ENCODE measurements at places on chromosomes 2 and 18.
A peak's percentile ranks its signal among the peaks of the same experiment; 100 is the strongest.

- no peak for DNase-seq
Measured at GRCh38 chr2:135617501-135618015, 86.3 kb downstream of the R3HDM1 start.

DNA sequence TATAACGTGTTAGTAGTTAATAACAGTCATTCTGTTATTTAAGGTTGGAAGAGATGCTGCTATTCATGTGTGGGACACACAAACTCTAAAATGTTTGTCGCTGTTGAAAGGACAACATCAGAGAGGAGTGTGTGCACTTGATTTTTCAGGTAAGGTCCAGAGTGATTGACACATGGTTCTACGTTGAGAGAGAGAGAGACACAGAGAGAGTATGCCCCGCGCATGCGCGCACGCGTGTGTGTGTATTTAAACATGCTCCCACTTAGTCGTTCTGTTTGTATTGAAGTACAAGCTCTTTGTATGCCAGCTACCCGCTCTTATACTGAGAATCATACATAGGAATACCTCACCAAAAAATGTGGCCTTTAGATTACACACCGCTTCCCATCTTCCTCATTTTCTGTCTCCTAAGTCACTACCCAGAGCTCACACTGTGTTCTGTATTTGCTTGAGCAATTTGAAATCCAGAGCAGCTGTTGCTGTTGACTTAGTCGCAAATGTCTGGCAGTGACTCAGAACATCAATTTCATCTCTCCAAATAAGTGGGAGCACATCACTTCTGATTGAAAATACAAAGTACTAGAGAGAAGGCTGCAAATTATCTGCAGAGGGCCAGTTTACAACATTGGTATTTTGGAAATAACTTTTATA is 148.1 kb downstream of the EML6 start:
- no peak for DNase-seq

DNA sequence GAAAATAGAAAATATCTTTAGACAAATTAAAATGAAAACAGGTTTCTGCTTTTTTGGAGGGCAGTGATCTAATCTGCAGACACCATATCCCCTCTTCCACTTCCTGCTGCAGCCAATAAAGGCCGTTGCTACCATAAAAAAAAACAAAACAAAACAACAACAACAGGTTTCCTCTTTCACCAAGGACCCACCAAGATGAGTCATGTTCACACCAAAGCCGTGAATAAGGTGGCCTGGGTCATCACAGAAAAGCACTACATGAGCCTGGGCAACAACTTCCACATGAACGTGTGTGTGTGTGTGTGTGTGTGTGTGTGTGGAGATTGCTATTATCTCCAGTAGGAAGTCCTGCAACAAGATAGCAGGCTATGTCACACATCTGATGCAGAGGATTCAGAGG is 24.8 kb upstream of the TFCP2L1 start:
- DNase-seq: no peak

GRCh38 chr18:2642771-2643170 is 12.8 kb upstream of the SMCHD1 start:
- DNase-seq: no peak

DNA sequence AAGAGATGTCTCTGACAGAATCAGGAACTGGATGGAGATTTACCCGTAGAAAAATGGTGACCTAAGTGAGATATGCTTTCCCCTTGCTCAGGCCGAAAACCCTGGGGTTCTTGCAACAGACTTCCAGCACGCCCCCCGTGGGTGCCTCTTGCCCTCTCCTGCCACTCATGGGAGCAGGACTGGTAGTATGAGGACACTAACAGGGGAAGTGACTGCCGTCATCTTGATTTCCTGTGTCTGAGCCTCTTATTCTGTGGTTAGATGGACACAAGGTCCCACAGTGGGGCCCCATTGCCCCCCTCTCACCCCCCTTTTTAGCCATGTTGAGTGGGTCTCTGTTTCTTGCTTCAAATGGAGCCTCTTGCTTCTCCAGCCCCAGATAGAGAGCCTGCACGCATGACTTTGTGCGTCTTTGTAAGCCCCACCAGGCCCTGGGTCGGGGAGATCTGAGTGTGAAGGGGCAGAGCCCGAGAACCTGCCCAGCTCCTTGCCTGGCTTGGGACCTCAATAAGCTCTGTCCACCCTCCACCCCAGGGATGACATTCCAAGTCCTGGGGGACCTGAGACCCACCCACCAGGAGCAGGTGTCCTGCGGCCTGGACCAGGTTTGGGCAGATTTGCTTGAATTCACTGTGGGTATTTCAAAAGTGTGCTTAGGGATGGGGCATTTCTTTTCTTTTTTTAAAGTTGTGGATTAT is 12.6 kb downstream of the GNLY start:
- DNase-seq: no peak

DNA sequence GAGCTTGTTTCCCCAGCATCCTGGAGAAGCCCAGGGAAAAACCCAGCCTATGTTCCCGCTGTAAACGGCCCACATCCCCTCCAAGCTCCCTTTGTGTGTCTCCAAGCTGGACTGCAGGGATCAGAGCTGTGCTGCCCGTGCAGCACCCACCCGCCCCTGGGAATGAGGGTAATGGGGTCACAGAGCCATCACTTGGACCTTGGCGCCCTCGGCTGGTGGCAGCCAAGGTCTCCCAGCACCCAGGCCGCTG is 670 bp upstream of the INPP5D start:
- no peak for DNase-seq

- no peak for DNase-seq
Measured at GRCh38 chr2:44358503-44358902, 2.8 kb downstream of the PREPL start.

DNA sequence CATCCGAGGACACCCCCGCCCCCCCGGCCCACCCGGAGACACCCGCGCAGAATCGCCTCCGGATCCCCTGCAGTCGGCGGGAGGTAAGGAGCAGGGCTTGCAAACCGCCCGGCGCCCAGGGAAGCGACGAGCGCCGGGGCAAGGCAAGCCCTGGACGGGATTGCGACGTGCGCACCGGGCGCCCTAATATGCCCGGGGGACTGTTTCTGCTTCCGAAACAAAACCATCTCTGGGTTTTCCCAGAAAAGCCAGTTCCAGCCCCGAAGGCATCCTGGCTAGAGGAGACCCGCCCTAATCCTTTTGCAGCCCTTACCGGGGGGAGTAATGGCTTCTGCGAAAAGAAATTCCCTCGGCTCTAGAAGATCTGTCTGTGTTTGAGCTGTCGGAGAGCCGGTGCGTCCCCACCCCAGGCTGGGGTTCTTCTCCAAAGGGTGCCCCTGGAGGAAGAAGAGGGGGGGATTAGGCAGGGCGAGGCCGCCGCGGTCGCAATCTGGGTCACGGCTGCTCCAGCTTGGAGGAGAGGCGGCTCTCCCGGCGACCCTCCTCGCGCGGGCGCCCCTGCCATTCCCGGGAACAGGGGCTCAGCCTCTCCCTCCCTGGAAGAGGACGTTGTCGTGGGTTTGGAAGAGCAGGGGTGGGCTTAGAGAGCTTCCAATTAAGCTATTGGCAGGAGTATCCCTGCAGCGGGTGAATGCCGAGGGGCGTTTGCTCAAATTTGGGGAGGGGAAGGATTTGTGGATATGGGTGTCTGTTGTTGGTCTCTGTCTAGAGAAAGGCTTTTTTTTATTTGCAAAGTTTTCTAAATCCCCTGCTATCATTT is 521 bp downstream of the MYCN start:
- DNase-seq: no peak

DNA sequence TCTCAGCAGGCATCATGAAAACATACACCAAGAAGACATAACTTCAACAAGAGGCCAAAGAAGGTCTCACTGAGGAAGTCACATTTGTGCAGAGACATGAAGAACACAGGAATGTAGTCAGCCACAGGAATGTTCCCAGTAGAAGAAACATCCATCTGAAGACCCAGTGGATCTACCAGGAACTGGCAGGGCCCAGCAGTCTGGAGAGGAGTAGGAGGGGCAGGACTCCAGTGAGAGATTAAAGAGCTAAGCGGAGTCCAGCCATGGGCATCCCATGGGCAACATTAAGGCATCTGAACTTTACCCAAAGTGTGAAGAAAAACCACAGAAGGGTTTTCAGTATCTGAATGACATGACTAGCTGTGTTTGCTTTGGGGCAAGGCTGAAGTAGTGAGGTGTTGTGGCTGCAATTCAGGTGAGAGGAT is 103.1 kb downstream of the UPP2 start:
- no peak for DNase-seq

DNA sequence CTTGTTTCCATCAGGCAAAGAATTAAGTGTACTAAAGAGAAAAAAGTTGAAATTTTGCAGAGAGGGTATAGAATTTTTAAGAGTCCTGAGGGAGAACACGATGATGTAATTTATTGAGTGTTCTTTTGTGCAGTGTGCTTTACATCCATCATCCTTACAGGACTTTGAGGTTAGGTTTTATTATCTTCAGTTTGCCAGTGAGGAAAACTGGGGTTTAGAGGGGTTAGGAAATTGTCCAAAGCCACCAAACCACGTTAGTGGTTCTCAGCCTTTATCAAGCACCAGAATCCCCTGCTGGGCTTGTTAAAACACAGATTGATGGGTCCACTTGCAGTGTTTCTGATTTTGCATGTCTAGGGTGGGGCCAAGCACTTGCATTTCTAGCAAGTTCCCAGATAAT is 277.5 kb downstream of the KCNS3 start:
- DNase-seq: no peak

DNA sequence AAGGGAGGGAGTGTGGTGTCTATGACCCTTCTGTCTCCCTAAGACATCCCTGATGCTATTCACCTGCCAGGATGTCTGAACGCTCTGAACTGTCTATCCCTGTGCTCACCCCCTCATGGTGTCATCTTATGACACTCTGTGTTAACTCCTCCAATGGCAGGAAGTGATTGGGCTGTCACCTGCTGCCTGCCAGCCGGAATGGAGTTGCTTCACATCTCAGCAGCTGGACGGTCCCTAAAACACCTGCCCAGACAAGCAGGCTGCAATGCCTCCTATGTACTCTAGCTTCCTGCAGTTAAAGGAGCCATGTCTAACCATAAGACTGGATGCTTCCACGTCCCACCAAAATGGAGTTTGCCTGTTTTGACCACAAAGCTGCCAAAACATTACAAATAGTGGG is 99.9 kb downstream of the CPO start:
- DNase-seq: no peak

DNA sequence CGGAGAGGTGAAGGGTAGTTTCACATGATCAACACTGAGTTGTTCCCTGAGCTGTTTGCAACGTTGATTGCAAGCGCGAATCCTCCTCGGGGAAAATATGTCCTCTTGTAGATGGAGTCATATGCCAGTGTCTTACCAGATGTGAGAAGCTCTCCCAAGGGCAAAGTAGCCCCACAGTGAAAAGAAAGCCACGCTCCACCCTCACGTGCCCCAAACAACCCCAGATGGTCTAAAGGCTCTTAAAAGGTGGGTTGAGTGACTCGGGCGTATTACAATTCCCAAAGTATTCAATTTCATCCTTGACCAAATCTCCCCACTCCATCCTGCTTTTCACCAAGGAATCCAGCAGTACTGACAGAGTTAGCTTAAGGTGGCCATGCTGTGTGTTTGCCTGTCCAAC is 332.1 kb upstream of the SOX11 start:
- DNase-seq: no peak

DNA sequence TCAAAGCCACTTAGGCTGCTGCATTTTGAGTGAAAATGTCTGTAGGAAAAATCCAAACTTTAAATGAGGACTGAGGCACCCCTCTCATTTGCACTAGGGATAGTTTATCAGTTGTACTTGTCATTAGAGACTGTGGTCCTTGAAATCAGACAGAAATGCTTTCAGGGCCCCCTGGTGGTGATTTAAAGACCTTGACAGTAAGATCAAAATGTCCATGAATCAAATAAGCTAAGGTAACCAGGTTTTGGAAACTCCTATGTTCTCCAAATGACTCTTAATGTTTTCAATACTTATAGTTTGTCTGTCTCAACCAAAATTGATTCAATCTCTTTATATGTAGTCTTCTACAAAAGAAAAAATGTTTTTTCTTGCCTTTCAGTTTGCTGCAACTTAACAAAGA is 28.8 kb upstream of the DDX18 start:
- peak; percentile 20 for DNase-seq

DNA sequence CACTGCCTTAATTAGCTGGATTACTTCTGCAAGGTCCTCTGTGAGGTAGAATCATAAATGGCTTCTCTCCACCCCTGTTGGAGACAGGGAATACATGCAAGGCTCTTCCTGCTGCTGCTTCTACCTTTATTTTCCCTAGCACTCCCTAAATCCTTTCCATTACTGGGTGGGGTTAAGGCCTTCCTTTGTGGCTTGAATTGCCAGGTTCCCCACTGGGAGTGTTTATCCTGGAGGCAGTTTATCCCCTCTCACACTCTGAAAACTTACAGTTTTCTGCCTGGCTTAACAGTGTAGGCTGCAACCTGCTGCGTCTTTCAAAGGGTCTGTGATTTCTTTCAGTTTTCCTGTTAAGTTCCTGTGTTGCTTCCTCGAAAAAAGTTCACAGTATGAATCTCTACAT is 1062.3 kb upstream of the CRIM1 start:
- no peak for DNase-seq

GRCh38 chr18:75116809-75117208 is 92.1 kb downstream of the PTGR3 start:
- no peak for DNase-seq

DNA sequence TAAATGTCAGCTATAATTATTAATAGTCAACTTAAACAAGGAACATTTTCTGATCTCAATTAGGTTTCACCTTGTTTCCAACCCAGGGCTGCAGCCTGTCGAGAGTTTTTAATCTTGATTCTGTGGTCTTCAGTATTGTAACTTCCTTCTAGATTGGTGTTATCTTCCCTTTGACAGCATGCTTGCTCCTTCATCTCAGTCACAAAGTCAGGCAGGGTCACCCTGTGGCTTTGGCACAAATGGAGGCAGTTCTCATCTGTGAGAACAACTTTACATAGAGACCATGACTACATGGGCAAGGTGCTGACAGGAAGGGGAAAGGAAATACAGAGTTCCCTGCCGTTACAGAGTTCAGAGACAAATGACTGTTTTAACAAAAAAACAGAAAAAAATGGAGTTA is 50.5 kb downstream of the HNRNPLL start:
- DNase-seq: no peak

- DNase-seq: no peak
Measured at GRCh38 chr2:51920509-51920908, 888.6 kb upstream of the NRXN1 start.

DNA sequence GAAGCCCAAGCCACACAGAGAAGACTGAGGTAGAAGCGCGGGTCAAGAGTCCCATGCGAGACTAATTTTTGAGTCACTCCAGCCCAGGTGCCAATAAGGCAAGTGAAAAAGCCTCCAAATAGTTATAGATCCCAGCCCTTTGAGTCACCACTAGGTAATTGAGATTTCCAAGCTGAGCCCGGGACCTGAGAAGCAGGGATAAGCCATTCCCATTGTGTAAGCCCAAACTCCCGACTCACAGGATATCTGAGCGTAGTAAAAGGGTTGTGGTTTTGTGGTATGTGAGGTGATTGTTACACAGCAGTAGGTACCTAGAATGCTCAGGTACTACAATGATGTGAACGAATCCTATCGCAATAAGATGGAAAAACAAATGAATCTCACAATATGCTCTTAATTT is 560.7 kb downstream of the DSC3 start:
- peak; percentile 17 for DNase-seq

GRCh38 chr2:138175066-138175465 is 210.8 kb downstream of the HNMT start:
- DNase-seq: no peak
